ENCODE measurements at places on chromosomes 12 and 14.

DNA sequence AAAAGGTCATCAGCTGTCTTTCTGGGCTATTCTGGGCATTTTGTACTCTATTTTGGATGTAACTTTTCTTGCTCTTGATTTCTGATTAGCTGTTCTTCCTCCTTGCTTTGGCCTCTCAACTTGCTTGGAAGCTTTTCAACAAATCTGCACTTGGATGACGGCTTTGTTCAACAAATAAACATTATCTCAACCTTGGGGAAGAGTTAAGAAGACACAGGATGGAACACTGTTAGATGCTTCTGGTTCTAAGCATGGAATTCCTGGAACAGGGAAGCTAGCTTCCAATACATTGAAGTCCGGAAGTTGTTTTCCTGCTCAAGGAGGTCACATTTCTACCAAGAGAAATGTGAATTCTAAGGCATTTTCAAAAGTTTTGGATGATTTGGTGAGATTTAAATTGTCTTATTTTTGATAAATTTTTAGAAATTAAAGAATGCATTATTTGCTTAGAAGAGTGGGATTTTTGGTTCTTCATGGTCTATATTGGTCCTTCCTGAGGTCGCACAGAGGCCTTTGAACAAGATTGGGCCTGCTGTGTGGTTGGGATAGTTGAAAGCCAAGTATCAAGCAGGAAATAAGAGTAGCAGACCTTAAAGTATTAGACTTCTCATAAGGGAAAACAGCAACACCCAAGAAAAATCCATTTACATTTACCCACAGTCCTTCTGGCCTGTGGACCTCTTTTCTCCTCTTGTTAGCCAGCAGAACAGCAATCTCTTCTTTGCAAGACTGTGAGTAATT, 59.2 kb downstream of the PPFIBP1 start:
- no peak for DNase-seq

- no peak for DNase-seq
Observed at GRCh38 chr12:13128291-13128965, 25.0 kb upstream of the GSG1 start.

DNA sequence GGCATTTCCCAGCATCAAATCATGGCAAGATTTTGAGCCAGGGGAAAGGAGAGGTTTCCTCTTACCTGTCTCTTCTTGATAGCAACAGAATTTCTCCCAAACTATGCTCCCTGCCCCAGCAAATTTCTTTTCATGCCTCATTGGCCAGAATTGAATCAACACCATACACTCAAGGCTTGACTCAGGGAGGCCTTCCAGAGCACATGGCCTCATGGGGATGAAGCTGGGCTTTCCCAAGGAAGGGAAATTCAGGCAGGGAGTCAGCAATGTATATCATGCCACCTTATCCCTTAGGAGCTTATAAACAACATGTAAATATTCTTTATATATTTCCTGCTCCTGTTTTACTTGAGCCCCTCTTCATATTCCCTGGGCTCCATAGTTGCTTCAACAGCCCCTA, 62.1 kb downstream of the ARF6 start:
- DNase-seq: no peak

DNA sequence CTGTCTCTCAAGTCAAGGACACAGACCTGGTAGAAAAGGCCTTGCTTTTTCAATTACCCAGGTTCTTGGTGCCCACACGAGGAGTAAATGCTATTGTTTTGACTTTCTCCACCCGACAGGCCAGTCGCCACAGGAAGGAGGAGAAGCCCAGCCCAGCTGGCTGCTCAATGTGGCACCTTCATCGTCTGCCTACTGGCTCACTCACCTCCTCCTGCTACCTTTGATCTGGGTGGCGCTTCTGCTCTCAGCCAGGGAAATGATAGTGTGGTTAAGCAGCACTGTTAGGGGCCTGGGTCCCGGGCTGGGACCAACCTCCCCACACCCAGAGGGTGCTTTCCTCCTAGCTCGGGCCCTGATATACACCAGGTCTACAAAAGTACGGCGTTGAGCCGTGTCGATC, 75.0 kb upstream of the FZD10 start:
- no peak for DNase-seq

DNA sequence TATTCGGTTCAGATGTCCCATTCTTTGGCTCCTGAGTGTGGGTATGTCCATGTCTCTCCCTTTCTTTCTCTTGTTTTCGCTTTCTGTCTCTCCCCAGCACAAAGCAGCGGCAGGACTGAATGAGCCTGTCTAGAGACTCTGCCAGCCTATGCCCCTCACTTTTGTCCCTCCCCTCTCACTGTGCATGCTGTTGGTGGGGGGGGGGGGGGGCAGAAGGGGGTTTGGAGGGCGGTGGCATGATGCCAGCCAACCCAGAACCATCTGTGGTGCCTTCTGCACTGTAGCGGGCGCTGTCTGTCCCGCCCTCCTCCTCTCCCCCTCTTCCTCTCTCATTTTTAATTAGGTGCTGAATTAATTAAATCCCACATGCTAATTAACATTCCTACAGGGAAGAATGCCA, 17.7 kb downstream of the NGDN start:
- no peak for DNase-seq

All from activated T-cell treated with anti-CD3 and anti-CD28 coated beads, Interleukin-2, amount 50 U/mL, for 4 hours (primary cell).